ENCODE measurements at places on chromosomes 5 and 9.

GRCh38 chr5:68240202-68240601 is 24.6 kb downstream of the PIK3R1 start:
- DNase-seq, result no peak

- peak; percentile 57 for DNase-seq
Observed at GRCh38 chr5:55187370-55187769, 14.4 kb upstream of the CDC20B start.

GRCh38 chr5:1875281-1875842 is 7.4 kb downstream of the IRX4 start:
- DNase-seq, result no peak

GRCh38 chr5:33182986-33183385 is 257.8 kb upstream of the TARS1 start:
- no peak for DNase-seq

DNA sequence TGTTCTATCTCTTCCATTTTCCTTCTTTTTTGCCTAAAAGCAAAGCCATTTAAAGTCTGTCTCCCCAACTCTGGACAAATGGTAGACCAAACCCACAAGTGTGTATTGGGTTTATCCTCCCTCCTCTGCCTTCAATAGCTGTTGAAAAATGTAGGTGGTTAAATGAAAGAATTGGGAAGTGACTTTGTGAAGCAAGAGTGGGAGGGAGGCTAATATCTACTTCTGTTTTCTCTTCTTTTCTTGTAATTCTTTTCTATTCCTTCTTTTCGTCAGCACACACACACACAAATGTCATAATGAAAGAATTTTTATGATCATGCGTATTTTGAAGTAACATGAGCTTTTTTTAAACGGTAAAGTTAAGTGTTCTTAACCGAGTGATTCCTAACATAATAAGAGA is 3.8 kb downstream of the CCDC152 start:
- no peak for DNase-seq

GRCh38 chr5:150175536-150175935 is 9.0 kb downstream of the CDX1 start:
- DNase-seq, result peak; percentile 19

DNA sequence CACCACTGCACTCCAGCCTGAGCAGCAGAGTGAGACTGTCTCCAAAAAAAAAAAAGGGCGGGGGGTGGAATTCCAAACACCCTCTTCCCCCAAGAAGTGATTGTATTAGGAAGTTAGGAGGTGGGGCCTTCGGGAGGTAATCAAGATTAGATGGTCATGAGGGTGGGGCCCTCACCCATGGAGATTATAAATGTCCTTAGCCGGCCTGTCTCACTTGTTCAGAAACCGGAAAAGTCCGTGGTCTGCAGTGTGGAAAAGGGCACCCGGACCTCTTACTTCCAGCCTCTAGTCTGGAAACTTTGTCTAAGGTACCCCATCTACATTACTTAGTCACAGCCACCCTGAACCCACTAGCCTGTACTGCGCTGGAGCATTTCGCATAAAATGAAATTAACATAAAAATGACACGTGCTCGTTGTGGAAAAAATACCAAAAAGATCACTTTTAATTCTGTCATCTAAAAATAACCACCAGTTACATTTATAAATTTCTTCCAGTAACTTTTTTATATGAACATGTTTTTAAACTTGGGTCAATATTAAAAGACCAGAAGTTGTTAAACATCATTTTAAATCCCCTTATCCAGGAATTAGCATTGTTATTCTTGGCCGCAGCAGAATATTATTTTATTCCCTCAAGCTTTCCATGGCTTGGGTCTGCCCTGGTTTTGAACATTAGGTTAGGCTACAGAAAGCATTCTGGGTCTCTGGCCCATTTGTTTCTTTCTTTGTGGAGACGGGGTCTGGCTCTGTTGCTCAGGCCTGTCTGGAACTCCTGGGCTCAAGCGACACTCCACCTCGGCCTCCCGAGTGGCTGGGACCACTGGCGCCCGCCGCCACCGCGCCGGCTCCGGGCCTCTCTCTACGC is 1.2 kb upstream of the CKS2 start:
- peak; percentile 41 for DNase-seq

DNA sequence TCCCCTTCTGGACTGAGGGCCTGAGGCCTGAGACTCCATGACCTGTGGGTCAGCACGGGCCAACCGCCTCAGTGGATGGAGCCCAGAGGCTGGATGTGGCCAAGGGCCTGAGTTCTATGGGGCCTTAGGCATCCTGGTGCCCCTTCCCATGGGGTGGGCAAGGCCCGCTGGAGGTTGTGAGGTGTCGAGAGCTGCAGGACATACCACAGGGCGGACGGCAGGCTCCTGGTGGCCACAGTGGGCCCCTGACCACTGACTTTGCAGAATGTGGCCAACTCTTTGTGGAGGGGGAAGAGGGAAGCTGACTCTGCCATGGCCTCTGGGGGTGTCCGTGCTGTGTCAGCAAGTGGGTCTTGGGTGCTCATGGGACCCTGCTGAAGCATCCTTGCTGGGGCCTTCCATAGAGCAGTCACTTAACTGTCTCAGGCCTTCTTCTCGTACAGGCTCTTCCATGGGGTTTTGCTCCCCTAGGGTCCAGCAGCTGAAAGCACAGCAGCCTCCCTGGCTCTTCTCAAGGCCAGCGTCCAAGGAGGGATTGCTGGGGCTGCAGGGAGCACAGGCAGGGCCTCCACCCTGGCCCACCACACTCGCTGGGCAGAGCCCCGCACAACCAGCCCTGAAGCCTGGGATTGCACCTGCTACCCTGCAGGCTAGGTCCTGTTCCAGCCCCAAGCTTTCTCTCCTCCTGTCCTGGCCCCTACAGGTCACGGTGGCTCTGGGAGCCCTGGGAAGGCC is 21.6 kb upstream of the SLC9A3 start:
- no peak for DNase-seq

Measured in HCT116 (cell line).